ENCODE measurements at places on chromosomes 6 and 20.

- no peak for DNase-seq
These were observed 18.4 kb upstream of the SLC22A1 start for GRCh38 chr6:160102956-160103824.

GRCh38 chr20:50394569-50394968 lies 115.6 kb upstream of the PTPN1 start:
- no peak for DNase-seq

DNA sequence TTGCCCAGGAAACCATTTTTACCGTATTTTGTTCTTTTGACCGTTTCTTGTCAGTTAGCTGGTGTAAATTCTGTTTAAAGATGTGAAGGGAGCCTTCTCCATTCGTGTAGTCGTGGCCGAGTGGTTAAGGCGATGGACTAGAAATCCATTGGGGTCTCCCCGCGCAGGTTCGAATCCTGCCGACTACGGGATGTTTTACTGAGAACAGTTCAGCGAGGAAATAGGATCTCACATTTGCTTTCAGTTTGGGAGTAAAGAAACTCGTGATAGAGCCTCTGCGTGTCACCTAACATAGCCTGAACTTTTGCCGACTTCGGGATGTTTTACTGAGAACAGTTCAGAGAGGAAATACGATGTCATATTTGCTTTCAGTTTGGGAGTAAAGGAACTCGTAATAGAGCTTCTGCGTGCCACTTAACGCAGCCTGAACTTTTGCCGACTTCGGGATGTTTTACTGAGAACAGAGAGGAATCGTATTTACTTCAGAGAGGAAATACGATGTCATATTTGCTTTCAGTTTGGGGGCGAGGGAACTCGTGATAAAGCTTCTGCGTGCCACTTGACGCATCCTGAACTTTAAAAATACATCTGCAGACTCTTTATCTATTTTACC lies 5.9 kb upstream of the ZNF184 start:
- peak; percentile 70 for DNase-seq

DNA sequence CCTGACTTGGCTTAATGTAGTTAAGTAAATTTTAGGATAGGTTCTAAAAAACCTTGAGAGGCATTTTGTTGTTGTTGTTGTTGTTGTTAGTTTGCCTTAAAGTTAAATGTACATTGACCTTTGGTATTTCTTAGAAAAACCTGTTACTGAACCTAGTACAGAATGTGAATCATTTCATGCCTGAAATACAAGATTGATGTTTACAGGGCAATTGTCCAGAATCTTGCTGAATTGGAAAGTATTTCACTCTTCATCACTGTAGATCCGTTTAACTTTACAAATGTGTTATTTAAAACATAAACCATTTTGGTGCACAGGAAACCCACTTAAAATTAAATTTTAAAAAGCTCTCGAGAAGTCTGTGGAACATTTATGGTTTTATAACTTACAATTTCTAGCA lies 75.0 kb downstream of the CEP57L1 start:
- no peak for DNase-seq

GRCh38 chr6:130159956-130160355 lies 62.8 kb downstream of the SAMD3 start:
- no peak for DNase-seq

GRCh38 chr6:147806697-147807096 lies 298.2 kb downstream of the SAMD5 start:
- DNase-seq, result no peak

GRCh38 chr20:16477632-16478031 lies 95.6 kb downstream of the KIF16B start:
- no peak for DNase-seq

GRCh38 chr6:47483853-47484546 lies 6.4 kb downstream of the CD2AP start:
- DNase-seq, result no peak

DNA sequence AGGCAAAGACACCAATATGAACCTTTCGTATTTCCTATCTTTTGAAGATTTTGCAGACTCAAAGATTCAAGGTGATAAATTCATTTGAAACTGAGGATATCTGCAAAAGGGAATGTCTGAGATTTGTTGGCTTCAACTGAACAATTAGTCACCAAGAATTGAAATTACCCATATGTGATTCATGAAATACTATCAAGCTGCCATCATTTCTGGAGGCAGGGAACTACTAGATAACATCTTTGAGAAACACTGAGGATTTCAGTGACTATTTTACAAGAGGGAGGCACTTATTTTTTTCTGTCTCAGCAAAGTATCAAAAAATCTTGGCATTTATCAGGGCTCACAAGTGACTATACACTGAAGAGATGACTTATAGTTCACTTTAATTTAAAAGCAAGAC lies 39.8 kb upstream of the MMS22L start:
- no peak for DNase-seq

DNA sequence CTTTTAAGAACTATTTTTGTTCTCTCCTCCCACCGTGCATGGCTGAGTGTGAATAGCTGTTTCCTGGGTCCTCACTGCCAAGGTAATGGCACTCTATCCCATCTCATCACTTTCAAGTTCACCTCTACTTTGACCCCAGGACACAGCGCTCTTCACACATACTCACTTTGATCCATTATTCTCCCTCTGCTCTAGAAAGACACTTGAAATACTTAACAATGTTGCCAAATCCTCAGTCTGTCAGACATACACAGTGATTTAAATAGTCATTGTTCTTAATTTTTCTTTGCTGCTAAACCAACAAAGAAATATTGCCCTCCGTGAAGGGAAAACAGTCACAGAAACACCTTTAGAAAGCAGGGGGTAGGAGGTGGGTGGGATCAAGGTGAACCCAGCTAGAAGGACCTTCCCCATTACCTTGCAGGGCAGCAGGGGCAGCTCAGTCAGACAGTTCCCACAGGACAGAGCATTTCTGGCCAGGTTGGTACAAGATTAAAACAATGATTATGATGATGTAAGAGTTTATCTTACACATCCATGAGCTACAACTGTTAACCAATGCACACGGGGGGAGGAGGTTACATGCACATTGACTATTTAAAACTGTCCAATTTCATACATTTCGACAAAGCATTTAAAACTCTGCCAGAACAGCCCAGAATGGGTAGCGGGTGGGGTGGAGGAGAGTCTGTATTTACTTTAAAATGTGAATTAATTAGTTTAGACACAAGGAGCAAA lies 2.4 kb downstream of the SLC22A23 start:
- no peak for DNase-seq

DNA sequence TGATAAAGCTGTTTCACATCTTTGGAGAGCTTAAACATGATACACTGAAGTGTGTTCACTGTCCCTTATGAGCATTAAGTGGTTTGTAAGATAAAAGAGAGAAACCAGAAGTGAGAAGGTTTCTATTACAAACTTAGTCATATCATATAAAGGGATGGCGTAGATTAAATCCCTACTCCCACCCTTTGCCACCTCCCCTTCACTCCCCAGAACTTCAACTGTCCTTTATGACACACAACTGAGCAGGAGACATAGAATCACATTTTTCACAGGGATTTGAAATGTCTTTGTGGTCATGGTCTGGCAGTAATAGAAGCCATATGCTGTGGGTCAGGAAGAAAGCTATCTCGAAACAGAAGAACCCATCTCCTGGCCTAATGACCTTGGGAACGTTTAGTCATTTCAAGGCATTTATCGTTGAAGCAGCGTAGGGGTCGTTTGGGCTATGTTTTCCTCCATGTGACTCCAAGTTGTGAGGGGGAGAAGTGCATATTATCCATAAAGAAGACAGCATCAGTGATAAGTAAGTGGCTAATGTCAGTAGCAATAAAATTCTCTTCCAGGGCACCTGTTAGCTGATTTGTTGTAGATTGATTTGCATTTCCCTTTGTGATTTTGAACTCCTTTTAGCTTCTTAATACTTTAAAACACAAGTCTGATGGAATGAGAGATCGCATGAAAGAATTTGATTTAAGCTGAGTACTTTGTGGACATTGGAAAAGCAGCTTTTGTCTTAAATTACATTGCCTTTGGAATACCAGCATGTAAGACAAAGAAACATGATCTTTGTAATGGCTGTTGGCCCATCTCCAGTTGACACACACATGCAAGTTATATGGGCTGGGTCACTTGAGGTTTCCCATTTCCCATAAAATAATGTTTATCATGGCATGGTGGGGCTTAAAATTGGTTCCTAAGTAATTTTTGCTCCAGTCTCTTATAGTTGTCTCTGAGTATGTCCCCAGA lies 501.5 kb upstream of the FLRT3 start:
- no peak for DNase-seq

DNA sequence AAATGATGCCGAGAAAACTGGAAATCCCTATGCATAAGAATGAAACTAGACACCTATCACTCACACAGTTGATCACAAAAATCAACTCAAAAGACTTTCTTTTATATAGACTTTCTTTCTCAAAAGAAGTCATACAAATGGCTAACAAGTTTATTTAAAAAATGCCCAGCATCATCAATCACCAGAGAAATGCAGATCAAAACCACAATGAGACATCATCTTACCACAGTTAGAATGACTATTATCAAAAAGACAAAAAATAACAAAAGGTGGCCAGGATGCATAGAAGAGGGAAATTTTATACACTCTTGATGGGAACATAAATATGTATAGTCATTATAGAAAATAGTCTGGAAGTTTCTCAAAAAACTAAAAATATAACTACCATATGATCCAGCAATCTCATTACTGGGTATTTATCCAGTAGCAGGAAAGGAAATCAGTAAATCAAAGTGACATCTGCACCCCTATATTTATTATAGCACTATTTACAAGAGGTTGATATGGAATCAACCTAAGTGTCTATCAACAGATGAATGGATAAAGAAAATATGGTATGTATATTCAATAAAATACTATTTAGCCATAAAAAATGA lies 3.4 kb upstream of the RNF217 start:
- no peak for DNase-seq

Measured in stimulated activated CD8-positive, alpha-beta memory T cell treated with anti-CD3 and anti-CD28 coated beads, Interleukin-7, amount 100 ng/mL, for 1 hour (primary cell).